Ovary (tissue), 10 donors: ENCODE measurements at places on chromosomes 7 and 10. TPM values are rescaled to one million over a fixed set of nuclear protein-coding genes. Genes with fewer than 3 reads are reported as not detected.

GRCh38 chr7:115008465-115009114, 86.7 kb downstream of the MDFIC start:
- no peaks in the 10 kb centered on the region for H3K27me3 ChIP-seq
- peak; percentile 78 for DNase-seq
- peak overlapping the region; percentile 39 for H3K27ac ChIP-seq
- peaks cover 7% of the 10 kb centered on the region for H3K4me1 ChIP-seq
- H3K36me3 ChIP-seq = no peaks in the 10 kb centered on the region

DNA sequence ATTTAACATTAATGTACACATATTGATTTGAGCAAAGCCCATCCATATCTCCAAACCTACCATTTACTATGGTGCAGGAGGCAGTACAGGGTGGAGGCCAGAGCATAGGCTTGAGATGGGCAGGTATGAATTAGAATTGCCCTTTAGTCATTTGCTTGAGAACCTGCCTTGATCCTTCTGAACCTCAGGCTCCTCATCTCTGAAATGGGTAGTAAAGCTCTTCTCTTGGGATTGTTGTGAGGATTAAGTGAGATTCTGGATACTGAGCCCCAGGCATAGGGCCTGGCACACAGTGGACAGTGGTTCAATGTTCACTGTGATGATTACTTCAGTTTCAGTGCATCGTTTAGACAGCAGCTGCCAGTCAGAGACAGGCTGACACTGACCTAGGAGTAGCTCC, 5.0 kb upstream of the ATXN7L1 start:
- H3K27ac ChIP-seq = no peak overlapping the region
- H3K36me3 ChIP-seq = no peaks in the 10 kb centered on the region
- H3K27me3 ChIP-seq = no peaks in the 10 kb centered on the region
- H3K4me1 ChIP-seq = peaks cover 4% of the 10 kb centered on the region
- DNase-seq = no peak
- no peak overlapping the region for H3K4me3 ChIP-seq

- no peak overlapping the region for H3K27ac ChIP-seq
- no peaks in the 10 kb centered on the region for H3K27me3 ChIP-seq
- H3K36me3 ChIP-seq = no peaks in the 10 kb centered on the region
- H3K4me1 ChIP-seq = peaks cover 6% of the 10 kb centered on the region
Measured at GRCh38 chr7:43693687-43694398, 35.5 kb downstream of the COA1 start.

DNA sequence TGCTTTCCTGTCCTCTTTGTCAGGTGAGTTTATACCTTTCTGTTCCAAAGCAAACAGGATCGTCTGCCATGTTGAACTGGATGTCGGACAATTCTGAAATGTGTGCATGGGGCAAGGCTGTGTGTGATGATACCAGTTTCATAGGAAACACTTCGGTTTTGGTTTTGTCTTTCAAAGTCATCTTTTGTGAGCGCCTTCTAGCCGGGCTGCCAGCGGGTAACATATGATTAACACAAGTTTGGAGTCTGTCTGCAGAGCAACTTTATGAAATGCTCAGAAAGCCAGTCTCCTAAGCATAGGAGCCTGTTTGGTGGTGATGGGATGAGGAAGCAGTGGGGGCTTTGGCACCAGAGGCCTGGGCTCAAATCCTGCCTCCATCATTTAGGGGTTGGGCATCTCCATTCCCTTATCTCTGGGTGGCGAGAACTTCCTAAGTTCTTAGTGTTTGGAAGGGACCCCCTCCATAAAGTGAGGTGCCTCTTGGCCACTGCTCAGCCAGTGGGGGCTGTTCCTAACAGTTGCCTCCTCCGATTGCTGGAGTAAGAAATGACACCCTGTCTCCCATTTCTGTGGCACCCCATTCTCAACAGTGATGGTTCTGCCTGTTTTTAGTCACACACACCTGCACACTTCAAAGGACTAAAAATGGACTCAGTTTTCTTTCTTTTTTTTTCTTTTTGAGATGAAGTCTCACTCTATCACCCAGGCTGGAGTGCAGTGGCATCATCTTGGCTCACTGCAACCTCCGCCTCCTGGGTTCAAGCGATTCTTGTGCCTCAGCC, 36.8 kb downstream of the CUX1 start:
- H3K27me3 ChIP-seq = no peaks in the 10 kb centered on the region
- H3K27ac ChIP-seq = no peak overlapping the region
- no peaks in the 10 kb centered on the region for H3K36me3 ChIP-seq
- no peak overlapping the region for H3K4me3 ChIP-seq
- DNase-seq = no peak

GRCh38 chr10:62390497-62391176, 16.5 kb downstream of the ZNF365 start:
- H3K27me3 ChIP-seq = no peaks in the 10 kb centered on the region
- DNase-seq = no peak
- H3K4me3 ChIP-seq = no peak overlapping the region
- H3K36me3 ChIP-seq = no peaks in the 10 kb centered on the region

GRCh38 chr7:28729727-28730126, 228.4 kb downstream of the TRIL start:
- H3K36me3 ChIP-seq = no peaks in the 10 kb centered on the region
- no peak overlapping the region for H3K27ac ChIP-seq
- no peak overlapping the region for H3K4me3 ChIP-seq
- H3K4me1 ChIP-seq = peaks cover 5% of the 10 kb centered on the region

- no peak for DNase-seq
- H3K4me3 ChIP-seq = no peak overlapping the region
Measured at GRCh38 chr7:83643739-83644138, 5.2 kb downstream of the SEMA3E start.

Gene NODAL
- total RNA-seq = not detected

Gene GJC3
- 0.22 TPM for total RNA-seq

Gene GIMAP2
- total RNA-seq = 10.5 TPM

Gene LRGUK
- total RNA-seq = 1.5 TPM
